Fibroblast of pulmonary artery (primary cell): ENCODE measurements at places on chromosomes 13 and 19.

DNA sequence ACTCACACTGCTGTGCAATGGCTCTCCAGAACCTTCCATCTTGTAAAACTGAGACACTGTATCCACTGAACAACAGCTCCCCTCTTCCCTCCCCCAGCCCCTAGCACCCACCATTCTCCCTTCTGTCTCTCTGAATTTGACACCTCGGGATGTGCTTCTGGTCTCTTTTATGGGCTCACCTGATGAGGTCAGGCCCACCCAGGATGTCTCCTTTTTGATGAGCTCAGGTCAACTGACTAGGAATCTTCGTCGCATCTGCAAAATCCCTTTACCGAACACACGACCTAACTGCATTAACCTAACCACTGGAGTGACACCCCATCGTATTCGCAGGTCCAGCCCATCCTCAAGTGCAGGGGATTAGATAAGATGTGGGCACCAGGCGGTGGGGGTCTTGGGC is 73.9 kb downstream of the GNG7 start:
- no peak for DNase-seq

DNA sequence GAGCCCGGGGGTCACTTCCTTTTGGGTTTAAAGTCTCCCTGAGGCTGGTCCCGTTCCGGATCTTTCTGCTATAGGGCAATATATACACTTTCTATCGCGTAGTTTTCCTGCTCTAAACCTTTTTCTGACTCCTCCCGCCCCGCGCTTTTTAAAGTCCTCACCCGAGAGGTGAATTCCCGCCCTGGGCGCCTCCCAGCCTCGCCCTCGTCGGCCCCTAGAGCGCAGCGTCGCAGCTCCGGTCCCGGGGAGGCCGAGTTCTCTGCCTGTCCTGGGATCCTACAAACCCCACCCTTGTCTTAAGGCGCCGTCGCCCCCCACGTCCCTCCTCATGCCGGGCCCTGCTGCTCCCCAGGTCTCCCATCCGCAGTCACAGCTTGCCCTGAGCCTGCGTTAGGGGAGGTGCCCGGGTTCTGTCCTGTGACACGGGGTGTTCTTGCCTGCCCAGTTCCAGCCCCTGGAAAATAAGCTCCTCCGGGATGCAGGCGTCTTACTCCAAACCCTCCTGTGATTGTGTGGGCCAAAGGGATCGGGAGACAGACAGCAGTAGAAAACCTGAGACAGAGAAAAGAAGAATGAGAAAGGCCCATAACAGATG is 491 bp downstream of the ZNF525 start:
- no peak for DNase-seq

DNA sequence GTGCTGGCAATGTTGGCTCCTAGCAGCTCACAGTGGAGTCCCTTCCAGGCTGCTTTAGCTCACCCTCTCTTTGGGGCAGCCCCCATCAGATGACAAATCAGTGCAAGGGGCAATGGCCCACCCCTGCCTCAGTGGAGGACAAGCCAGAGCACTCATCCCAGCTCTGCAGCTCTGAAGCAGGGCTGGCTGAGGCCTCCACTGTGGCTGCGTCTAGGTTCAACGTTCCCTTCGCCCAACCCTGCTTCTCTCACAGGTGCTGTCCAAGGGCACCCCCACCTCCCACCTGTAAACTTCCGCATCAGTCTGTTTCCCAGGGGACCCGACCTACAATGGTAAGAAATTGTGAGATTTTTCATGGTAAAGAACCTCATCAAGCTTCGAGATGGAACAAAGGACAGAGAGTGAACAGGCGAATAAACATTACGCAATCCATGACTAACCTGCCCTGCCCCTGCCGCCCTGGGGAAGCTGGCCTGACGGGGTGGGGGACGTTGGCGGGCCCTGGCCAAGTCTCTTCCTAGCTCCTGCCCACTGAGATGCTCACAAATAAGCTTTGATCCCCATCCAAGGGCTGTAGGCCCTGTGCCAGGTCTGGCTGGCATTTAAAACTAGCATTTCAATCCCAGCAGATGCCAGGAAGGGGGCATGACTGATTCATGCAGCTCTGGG is 40.5 kb downstream of the DZIP1 start:
- DNase-seq: peak; percentile 68

DNA sequence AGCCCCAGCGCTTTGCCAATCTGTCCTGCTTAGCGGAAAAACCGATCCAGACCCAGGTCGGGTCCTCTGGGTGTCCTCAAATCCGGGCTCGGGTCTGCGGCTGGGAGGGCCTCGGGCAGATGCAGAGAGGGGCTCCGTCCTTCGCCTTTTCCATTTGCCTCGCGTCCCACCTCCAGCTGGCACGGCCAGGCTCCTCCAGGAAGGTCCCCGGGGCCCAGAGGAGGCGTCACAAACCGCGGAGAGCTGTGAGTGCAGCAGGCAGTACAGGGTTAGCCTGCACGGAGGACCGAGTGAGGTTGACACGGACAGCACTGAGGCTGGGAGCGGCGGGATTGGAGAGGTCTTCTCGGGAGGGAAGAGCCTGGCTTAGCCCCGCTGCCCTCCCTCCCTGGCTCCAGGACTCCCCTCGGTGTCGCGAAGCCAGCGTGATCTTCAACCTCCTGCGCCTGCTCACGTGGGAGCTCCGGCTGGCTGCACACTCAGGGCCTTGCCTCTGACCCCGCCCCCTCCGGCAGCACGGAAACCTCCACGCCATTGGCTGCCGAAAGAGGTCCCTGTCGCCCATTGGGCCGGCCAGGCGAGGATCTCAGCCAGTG is 2.8 kb upstream of the IFNL2 start:
- DNase-seq: no peak

GRCh38 chr13:45331123-45331619 is 9.8 kb downstream of the TPT1 start:
- DNase-seq: no peak

- no peak for DNase-seq
These were observed 391.6 kb downstream of the HS6ST3 start for GRCh38 chr13:96481482-96481881.

- DNase-seq: no peak
These were observed 227 bp downstream of the OVOL3 start for GRCh38 chr19:36111200-36111539.

DNA sequence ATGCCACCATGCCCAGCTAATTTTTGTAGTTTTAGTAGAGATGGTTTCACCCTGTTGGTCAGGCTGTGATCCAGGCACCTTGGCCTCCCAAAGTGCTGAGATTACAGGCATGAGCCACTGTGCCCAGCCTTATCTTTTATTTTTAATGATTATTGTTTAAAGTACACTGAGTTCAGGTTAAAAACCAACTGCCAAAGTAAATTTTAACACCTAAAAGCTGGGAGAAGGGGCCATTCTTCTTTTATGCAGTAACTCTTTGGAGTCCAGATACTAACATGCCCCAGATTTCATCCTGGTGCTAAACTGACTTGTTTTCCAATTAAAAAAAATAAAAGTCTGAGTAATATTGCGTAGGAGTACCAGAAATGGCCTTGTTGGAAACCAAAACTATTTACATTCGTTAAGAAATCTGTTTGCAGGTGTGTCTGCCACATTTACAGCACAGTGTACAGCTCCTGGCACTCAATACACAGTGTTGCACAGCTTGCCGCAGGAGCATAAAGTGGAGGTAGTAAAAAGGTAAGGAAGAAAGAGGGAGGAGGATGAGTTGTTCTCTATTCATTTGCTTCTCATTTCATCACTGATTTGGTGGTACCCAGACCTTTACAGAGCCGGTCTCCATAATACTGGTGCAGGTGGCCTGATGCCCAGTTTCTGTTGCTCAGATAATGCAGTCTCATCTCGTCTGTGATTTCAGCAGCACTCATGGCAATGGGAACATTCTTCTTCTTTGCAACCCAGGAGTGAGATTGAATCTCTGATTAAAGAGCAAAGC is 108.9 kb downstream of the PCCA start:
- no peak for DNase-seq

GRCh38 chr19:55623561-55623960 is 805 bp downstream of the ZNF784 start:
- no peak for DNase-seq

GRCh38 chr13:98822225-98822606 is 69.7 kb upstream of the SLC15A1 start:
- DNase-seq: no peak

- DNase-seq: no peak
These were observed 29.0 kb upstream of the C13orf46 start for GRCh38 chr13:114002771-114003321.

- no peak for DNase-seq
These were observed 46.3 kb downstream of the CCNE1 start for GRCh38 chr19:29858000-29858596.

- DNase-seq: no peak
These were observed 304.8 kb upstream of the MAB21L1 start for GRCh38 chr13:35781036-35782000.
